Hematopoietic multipotent progenitor cell treated with erythropoietin and hydrocortisone succinate and interleukin-3 and kit ligand, for 15 days (in vitro differentiated cells): ENCODE measurements at places on chromosomes 2 and 18.

GRCh38 chr2:67054728-67055127 is 342.4 kb upstream of the ETAA1 start:
- no peak for DNase-seq

DNA sequence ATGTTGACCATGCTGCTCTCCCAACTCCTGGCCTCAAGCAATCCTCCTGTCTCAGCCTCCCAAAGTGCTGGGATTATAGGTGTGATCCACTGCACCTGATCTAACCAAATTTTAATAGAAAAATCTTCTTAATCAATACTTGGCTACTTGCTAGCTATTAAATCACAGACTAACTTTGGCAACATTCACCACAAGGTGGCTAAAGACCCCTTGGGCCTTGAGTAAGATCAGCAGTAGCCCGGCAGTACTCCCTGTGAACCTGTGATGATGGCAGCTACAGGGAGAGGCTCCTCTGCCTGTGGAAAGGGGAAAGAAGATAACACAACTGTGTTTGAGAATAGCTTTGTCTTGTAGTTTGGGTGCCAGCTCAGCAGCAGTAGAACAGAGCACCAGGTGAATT is 102.9 kb downstream of the SLC39A10 start:
- DNase-seq = no peak

DNA sequence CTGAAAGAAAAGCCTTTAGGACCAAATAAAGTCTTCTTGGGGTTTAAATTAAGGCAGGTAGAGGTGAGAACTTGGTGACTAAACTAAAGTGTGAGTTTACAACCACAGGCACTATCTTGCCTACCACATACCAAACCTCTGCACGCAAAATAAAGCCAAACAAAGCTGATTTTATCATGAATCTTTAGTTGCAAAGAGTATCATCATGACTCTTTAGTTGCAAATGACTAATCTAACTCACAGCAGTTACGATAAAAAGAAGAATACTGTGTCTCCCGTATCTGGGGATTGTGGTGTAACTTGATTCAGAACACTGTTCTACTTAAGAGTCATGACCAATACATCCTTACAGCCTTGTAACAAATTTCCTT is 11.2 kb downstream of the CFAP210 start:
- no peak for DNase-seq

DNA sequence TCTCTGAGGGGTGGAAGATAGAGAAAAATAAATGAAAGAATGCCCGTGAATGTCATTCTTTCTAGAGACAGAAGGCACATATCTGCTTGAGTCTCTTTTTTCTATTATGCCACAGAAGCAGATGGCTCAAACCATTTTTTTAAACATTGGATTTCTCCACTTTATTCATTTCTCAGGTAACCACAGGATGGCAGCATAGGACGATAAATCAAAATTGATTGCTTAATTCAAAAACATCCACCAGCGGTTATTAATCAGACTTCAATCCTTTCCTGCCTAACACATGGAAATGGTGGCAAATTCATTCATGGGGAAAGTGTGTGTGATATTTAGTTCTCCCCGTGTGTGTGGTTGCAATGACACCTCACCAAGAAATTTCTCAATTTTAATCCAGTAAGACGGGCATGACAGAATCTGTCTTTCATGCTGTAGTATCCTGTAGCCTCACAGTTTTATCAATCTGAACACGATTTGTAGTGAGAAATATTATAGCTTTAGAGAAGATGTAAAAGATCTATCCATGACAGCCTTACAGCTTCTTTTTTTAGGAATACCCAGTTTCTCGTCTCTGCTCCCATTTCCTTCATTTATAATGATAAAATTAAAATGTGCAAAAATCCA is 72.2 kb downstream of the DSC3 start:
- DNase-seq = no peak

- no peak for DNase-seq
Observed at GRCh38 chr2:1664698-1665097, 79.6 kb downstream of the PXDN start.

GRCh38 chr2:70160545-70160944 is 30.3 kb downstream of the C2orf42 start:
- no peak for DNase-seq

- DNase-seq = no peak
Observed at GRCh38 chr2:168685600-168686451, 116.6 kb upstream of the NOSTRIN start.

DNA sequence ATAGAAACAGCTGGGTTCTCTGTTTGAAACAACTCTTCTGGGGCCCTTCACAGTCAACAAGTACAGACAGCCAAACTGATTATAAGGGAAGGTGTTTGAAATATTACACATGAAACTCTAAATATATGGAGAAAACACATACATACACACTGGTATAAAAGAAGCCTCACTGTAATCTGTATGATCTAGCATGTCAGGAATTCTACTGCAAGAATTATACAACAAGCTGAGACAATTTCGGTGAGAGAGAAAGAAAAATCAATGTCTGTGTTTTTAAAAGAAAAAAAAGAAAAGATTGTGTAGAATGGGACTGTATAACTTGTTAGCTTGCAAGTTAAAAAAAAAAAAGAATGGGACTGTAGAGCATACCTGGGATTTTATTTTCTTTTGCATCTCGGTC is 26.3 kb downstream of the IRS1 start:
- no peak for DNase-seq

DNA sequence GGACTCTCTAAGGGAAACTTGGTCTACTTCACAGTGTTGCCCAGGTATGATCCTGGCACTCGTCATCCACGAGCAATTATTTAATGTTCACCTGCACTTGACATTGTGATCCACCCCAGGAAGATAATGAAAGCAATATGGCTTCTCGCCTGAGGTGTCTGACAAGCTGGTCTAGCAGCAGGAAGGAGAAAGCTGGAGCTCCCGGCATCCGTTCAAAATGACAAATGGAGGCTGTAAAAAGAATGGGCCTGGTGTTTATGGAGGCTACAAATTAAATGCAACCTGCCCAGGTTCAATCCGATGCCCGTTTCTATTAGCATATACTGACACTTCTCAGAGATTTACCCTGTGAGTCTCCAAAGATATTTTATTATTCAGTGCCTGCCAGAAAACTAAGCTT is 317.6 kb downstream of the CTNNA2 start:
- no peak for DNase-seq

DNA sequence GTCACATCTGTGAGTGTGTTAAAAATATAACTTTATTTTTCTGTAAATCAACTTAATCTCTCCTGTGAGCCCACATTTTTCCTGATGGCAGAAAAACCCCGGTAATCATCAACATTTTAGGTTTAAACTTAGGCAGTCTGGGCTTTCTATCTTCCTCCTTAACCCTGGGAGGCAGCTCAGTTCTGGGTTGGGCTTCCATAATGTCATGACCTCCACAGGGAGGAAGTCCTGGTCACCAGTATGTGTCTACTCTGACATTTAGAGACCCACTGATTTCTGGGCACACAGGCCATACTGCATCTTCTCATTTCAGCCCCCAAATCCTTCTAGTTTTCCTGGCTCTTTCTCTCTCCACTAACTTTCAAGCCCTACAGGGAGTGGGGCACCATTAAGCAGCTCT is 181.2 kb downstream of the DYSF start:
- DNase-seq = no peak

- no peak for DNase-seq
Observed at GRCh38 chr2:156897548-156897947, 360.0 kb upstream of the GALNT5 start.

DNA sequence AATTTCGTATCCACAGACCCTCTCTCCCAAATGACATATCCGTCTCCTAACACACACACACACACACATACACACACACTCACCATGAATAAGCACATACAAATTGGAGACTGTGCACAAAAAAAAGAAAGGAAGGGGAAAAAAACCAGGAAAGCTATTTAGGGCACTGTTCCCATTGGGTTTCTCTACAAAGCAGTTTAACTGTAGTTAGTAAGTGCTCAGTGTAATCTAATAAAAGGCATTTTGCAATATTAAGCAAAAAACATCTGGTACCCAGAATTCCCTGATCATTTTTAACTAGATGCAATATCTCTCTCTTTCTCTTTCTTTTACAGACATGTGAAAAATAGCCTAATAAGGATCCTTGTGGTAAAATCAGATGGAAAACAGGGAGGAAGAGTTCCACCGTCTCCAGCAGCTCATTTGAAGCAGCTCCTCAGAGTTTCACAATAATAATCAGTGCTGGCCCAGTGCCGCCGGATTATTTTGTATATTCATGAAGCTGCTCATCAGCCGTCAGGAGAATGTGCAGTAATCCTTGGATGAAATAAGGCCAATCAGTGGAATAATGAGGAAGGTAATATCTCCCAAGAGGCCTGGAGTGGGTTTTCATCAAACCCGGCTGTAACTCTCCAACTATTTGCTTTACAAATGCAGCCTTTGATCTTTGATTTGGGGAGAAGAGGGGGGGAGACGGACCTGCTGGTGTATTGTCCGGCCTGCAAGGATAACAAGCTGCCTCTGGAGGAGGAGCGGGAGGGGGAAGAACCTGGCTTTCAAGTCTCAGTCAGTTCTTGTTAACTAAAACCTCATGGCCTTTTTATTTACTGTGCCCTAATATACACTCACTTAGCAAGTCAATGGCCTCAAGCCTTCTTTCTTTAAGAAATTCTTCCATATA is 227.6 kb upstream of the SMIM21 start:
- no peak for DNase-seq

- DNase-seq = no peak
Observed at GRCh38 chr2:112644155-112644932, 1.4 kb upstream of the SLC20A1 start.

DNA sequence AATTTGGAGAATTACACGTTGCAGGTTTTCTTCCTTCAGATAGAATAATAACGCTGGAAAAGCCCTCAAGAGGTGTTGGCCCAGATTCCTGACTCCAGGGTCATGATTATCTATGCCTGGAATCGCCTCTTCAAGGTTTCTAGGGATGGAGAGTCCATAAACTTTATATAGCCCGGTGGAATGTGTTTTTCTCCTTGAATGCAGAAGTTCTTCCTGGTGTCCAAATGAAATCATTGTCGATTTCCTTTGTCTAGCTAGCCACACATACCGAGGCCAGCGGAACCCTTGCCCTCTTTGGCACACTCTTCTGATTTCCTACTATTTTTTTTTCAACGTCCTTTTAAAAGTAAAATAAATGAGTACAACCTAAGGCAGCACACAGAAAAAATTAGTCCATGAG is 117.8 kb downstream of the PID1 start:
- no peak for DNase-seq

DNA sequence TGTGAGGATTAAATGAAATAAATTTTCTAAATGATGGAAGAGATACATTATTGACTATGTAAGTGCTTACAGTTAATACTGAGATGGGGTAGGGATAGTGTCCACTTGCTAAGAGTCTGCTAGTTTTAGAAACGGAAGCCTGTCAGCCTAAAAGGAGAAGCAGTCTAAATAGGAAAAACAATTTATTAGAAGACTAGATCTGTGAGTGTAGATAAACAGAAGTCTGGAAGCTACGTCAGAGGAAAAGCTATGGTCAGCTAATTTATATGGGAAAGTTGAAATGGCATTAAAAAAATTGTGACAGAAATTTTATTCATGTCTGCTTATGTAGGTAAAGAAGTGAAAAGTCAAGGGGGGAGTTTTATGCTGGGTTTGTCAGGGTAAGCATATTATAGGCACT is 1338.4 kb upstream of the CHAC2 start:
- no peak for DNase-seq

DNA sequence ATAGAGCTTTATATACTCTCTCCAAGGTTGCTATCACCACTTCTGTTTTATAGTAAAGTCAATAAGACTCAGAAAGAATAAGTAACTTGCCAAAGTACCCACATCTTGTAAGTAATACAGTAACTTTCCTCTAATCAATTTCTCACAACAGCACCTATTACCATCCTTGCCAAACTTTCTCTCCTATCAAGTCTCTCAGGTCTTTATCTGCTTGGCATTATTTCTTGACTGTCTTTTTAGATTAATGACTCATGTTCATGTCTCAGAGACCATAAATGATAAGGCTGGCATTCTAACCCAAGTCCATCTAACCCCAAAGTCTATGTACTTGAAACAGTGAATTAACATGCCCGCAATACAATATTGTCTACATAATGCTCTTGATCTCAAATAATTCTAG is 618.0 kb upstream of the ZEB2 start:
- no peak for DNase-seq

- DNase-seq = no peak
Observed at GRCh38 chr18:34028324-34028723, 196.4 kb downstream of the NOL4 start.

- DNase-seq = no peak
Observed at GRCh38 chr2:86632672-86633071, 9.0 kb upstream of the RNF103 start.

DNA sequence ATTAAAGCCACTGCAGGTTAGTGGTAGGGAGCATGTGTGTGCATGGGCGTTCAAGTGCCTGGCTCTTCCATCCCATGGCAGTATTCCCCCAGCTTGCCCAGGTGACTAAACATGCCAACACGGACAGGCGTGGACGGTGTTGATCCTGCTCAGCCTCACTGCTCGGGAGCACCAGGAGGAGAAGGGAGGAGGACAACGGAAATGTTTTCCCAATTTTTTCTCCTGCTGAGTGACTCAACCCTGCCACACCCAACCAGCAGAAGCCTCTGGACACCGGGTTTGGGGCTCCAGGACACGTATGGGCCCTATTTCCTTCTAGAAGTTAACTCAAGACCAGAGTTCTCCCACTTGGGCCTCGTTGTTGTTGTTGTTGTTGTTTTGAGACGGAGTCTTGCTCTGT is 139.1 kb downstream of the CYP26B1 start:
- DNase-seq = no peak

- no peak for DNase-seq
Observed at GRCh38 chr2:201972621-201973255, 60.9 kb upstream of the FZD7 start.

GRCh38 chr2:113114224-113114945 is 13.0 kb upstream of the IL1RN start:
- no peak for DNase-seq

GRCh38 chr2:120820263-120820952 is 84.7 kb downstream of the GLI2 start:
- no peak for DNase-seq

DNA sequence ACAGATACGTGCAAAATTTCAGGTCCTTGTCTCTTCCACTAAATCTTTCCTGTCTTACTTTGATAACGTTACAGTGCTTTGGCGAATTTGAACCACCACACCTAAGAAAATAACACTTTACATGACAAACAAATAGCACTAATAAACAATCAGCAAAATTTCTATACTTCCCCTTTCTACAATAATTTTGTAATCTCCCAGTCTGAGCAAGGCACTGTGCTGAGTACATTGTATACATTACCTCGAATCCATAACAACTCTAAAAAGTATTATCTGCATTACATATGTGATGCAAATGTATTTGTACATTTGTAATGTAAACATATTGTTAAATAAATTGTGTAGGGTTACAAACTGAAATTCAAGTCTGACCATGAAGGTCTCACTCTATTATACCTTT is 49.9 kb downstream of the RTN4 start:
- no peak for DNase-seq

DNA sequence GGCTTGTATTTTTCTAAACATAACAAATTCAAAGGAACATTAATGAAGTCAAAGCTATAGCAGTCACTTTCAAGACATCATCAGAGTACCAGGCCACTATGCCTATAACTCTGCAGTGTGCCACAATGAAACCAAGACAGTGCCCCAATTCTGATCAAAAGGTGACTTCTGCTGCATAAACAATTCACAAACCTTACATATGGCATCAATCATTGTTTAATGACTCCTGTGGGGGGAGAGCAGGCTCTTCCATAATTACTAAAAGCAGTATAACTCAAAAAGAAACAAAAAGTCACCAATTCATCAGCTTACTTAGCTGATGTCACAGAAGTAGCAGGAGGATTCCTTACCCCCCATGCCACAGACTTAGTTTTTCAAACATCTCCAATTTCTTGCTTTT is 15.5 kb downstream of the LPIN2 start:
- no peak for DNase-seq
